ENCODE measurements at places on chromosomes 1 and 21.
A peak's percentile ranks its signal among the peaks of the same experiment; 100 is the strongest.

GRCh38 chr1:20448671-20449071 lies 37.3 kb downstream of the CAMK2N1 start:
- DNase-seq: no peak

DNA sequence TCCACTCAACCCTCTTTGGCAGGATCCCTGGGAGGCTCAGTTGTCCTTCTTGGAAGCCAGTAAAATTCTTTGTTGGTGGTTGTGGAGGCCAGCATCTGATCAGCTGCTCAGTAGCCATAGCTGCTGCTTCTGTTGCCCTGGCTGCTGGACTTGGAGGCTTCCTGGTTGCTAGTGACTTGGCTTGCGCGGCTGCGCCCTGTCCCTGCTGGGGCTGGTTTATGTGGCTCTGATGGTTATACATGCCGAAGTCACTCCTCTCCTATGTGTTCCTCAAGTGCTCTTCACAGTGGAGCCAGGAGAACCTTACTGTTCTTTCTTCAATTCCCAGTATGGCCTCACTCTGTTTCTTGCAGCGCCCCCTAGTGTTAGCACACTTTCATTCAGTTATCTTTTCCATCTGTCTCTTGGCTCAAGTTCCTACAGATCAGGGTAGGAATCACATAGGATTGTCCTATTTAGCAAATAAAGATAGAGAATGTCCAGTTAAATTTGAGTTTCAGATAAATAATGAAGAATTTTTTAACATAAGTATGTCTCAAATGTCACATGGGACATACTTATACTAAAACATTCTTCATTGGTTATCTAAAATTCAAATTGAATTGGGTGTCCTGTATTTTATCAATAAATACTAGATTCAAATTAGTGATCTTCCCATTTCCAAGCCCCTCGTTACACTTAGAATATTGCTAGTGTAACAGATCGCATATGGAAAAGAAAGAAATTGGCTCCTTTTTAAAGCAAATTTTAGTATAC lies 176.5 kb downstream of the TGFB2 start:
- peak; percentile 10 for DNase-seq

DNA sequence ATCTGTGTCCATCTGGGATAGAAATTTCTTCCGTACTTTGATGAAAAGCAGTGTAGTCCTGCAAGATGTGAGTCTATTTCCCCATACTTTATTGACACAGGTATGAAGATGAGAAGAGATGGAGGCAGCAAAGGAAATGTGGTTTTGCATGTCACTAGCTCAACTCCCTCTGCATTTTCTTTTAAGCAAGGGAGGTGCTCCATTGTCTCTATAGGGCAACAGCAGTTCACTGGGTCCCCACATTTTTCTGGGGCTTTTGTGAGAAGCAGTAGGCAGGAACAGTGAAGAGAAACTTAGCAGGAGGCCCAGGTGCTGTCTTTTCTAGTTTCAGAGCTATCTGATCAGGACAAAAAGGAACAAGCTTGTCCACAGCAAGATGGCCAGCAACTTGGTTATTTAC lies 37.1 kb downstream of the C21orf91 start:
- DNase-seq: peak; percentile 34

DNA sequence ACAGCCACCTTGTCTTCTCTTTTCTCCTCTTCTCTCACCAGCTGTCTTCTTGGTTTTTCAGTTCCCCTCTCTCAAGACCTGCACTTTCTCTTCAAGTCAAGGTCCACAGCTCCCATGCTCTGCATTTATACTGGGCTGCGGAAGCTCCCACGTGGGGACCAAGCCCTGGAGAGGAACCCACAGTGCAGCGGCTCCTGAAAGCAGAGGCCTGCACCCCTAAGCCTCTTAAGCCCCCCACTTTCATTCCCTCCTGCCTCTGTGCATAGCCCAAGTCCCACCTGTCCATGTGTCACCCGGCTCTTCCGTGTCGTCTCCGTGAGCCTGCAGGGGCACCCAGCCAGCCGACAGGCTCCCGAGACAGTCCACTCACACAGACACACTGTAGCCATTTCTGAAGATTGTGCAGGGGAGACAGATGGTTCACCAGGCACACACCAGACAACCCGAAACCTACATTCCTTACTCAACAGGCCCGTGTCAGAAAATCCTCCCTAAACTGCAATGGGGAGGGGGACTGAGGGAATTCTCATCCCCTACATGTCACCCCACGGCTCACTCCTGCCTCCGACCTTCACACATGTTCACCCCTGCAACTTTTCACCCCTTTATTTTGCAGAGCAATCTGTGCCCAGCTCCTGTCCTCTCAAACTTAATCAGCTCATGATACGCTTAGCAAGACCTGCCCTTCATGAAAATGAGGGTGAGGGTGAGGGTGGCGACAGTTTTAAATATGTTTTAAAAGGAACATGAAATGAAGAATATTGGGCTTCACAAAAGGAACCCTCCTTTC lies 6.3 kb downstream of the MX2 start:
- no peak for DNase-seq

- DNase-seq: no peak
Observed at GRCh38 chr1:36773827-36774541, 260.3 kb downstream of the GRIK3 start.

DNA sequence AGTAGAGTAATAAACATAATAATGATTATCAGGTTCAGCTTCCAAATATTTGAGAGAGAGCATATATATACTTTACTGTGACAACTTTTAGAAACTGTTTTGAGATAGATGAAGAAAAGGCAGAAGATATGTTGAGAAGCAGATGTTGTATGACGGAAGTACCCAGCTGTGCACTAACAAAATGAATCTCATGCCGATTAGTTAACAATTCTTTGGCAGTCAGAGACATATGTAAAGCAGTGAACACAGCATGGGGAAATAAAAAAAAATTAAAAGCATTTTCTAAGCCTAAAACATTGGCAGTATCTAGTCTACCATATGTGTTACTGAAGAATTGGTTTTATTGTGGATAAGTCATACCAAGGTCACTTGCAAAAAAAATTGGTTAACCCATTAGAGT lies 51.8 kb downstream of the MAGI3 start:
- DNase-seq: no peak

DNA sequence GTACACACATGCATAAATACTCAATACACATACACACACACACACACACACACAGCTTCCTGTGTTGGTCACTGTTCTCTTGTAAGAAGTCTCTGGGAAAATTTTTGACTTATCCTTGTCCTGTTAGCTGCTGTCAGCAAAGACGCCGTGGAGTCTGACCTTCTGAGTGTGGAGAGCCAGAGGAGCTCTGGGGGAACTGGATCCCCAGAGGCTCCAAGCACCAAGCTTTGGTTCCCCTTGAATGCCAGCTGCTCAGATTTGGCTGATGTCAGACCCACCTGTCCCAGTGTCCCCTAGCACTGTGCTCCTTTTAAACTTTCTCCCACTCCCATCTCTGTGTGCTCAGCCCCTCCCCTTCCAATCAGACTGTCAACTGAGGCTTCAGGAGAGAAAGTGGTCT lies 319.1 kb downstream of the CAMTA1 start:
- DNase-seq: no peak

GRCh38 chr21:31538816-31539215 lies 120.7 kb upstream of the SOD1 start:
- DNase-seq: no peak

GRCh38 chr1:245704341-245704740 lies 549.6 kb downstream of the KIF26B start:
- no peak for DNase-seq

DNA sequence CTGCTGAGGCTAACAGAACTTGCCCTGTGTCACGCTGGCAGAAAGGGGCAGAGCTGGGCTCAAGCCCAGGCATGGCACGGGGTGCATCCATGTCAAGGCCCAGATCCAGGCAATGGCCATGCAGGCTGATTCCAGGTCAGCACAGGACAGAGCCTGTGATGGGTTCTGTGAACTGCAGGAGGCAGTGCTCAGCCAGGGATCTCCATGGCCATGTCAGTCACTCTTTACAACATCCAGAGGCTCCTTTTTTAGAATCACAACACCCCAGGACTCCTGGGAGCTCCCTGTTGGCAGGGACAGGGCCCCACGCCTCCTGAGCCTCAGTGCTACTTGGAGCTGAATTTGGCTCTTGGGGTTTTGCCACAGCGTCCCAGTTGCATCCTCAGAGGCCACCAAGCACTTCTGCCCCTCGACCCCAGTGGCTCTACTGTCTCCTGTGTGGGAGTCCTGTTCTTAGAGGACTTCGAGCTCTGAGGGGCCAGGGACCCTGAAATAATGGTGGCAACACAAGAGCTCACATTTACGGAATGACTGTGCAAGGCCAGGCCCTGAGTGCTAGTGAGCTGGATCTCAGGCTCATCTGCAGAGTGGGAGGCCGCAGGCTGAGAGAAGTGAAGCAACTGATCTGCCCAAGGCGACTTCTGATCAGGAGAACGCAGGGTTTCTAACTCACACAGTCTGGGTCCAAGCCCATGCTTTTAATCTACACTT lies 211.5 kb downstream of the TRABD2B start:
- DNase-seq: no peak

DNA sequence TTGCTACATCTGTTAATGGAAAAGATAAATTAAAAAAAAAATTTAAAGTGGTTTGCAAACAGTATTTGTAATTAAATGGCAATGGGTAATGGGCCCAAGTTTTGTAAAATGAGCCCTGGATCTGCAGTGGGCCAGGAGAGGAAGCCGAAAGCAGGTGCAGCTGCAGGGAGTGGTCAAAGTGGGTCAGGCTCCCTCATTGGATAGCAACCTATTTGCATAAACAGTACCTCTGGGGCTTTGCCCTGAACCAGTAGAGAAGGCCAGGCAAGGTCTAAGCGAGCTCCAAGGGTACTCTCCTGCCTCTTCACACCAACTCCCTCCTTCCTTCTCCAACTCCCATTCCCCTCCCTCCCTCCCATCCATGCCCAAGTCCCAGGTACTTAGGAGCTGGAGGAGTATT lies 138.9 kb downstream of the HMGB4 start:
- DNase-seq: no peak

GRCh38 chr1:232477728-232478127 lies 152.2 kb downstream of the SIPA1L2 start:
- DNase-seq: no peak

GRCh38 chr1:9822490-9822889 lies 1.3 kb downstream of the CLSTN1 start:
- no peak for DNase-seq

DNA sequence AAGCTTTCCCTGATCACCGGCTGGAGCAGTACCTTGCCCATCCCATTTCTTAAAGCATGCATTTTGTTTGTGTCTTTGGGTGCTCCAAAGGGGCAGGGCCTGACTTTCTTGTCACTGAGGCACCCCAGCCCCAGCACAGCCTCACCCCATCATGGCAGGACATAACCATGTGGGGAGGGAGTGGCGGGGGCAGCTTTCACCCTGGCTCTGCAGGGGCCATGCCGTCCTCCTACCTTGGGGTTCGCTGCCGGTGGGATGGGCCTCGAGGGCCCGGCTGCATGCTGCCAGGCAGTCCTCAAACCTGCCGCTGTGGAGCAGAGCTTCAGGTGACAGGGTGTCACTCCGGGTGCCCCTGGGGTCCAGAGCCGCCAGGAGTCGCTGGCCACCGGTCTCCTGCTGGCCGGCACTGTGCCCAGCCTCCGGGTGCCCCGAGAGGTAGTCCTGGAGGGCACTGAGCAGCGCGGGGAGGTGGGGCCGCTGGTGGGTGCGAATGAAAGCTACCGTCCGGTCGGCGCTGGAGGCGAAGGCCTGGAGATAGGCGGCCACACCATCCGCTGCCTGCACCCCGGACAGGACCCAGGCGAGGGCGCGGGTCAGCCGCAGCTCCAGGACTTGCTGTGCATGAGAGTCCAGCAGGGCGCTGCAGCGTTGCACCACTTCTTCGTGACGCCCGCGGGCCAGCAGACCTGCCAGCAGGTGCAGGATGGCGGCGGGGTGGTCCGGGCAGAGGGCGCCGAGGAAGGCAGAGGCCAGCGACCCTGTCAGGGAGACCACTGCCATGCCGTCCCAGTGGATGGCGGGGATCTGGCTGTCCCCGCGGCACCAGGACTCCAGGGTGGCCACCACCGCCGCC lies 1.5 kb downstream of the TTC34 start:
- DNase-seq: no peak

GRCh38 chr1:77539519-77540142 lies 142.8 kb downstream of the ZZZ3 start:
- DNase-seq: no peak

Data from activated CD4-positive, alpha-beta T cell treated with anti-CD3 and anti-CD28 coated beads, Interleukin-2, amount 50 U/mL, for 1 hour (primary cell).